ENCODE measurements at places on chromosomes 1 and 21.

DNA sequence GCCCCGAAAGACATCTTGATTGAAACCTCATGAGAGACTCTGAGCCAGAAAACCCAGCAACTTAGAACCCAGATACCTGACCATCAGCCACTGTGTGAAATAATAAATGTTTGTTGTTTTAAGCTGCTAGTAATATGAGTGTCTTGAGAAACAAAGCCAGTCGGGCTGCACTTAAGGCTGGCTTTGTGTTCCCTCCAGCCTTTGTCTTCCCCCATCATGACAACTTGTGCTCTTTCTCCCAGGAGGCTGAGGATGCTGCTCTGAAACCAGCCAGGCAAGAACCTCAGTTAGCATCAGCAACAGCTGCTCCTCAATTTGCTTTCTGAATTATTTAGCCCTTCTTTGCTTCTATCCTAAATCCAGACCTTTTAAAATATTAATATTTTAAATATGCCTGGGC lies 78.2 kb downstream of the SLC16A1 start:
- no peak for DNase-seq

- no peak for DNase-seq
Observed at GRCh38 chr1:47908258-47908657, 88.9 kb downstream of the TRABD2B start.

DNA sequence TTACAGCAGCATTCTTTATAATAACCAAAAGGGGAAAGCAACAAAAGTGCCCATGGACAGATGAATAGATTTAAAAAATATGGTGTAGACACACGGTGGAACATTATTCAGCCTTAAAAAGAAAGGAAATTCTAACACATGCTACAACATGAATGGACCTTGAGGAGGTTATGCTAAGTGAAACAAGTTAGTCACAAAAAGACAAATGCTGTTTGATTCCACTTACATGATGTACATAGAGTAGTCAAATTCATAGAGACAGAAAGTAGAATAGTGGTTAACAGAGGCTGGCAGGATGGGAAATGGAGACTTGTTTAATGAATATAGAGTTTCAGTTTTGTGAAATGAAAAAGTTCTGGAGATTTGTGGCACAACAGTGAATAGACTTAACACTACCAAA lies 151.4 kb downstream of the CYYR1 start:
- no peak for DNase-seq

GRCh38 chr1:18861590-18861989 lies 2.1 kb upstream of the TAS1R2 start:
- no peak for DNase-seq

- no peak for DNase-seq
Observed at GRCh38 chr1:233677690-233678354, 63.9 kb downstream of the KCNK1 start.

Data from ovary (tissue), 10 donors.